H1 (cell line): ENCODE measurements at places on chromosomes 12 and 14.

- DNase-seq, result no peak
These were observed 178.3 kb upstream of the RGS6 start for GRCh38 chr14:71753976-71754375.

DNA sequence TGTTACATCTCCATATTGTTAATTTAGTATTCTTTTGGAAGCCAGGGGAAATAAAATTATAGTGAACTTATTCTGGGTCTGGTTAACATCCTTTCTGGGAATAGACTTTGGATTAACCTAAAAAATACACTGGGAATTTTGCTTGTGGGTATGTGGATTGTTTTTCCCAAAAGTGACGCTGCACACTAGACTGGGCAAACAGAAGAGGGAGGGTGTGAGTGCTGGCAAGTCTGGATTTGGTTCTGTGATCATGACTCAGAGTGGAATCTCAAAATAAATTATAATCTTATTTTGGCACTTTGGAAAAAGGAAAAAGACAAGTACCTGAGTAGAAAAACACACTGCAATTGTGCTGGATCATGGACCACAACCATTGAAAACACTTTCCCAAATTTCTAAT lies 15.2 kb upstream of the LUM start:
- no peak for DNase-seq

- DNase-seq, result no peak
These were observed 1.4 kb upstream of the STON2 start for GRCh38 chr14:81401420-81402122.

DNA sequence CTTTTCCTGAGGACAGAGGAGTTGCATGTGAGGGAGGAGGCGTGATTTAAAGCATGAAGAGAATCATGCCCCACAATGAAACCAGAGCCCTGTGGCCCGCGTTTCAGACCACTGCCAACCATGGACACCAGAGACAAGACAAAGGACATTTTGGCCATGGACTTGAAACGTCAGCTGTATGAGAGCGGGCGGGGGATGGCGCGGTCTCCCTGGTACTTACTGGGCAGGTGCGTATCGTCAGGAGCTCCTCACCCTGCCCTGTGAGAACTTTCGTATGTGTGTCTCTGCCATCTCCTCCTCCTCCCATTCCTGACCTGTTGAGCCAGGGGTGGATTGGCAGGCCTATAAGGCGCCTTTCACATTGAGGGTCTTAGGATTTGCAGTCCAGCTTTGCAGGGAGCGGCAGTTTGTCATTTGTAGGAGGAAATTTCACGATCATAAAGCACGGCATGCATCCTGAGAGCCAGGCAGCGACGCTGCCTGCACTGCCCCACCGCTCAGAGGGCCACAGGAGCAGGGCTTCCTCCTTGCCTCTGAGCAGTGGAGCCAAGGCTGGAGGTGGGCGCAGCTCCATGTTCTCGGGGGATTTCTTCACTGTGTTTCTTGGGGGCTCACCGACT lies 22.2 kb downstream of the SFSWAP start:
- DNase-seq, result no peak
